Hematopoietic multipotent progenitor cell treated with erythropoietin and hydrocortisone succinate and interleukin-3 and kit ligand, for 6 days (in vitro differentiated cells): ENCODE measurements at places on chromosomes 6 and 20.

GRCh38 chr6:6026513-6027205, 19.9 kb upstream of the NRN1 start:
- no peak for DNase-seq

- DNase-seq, result no peak
Measured at GRCh38 chr6:89840538-89840937, 10.9 kb downstream of the CASP8AP2 start.

DNA sequence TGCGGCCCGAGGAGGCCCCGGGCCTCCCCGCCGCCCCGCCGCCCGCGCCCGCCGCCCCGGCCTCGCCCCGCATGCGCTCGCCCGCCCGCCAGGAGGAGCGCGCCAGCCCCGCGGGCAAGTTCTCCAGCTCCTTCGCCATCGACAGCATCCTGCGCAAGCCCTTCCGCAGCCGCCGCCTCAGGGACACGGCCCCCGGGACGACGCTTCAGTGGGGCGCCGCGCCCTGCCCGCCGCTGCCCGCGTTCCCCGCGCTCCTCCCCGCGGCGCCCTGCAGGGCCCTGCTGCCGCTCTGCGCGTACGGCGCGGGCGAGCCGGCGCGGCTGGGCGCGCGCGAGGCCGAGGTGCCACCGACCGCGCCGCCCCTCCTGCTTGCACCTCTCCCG, 1.5 kb downstream of the FOXQ1 start:
- no peak for DNase-seq

DNA sequence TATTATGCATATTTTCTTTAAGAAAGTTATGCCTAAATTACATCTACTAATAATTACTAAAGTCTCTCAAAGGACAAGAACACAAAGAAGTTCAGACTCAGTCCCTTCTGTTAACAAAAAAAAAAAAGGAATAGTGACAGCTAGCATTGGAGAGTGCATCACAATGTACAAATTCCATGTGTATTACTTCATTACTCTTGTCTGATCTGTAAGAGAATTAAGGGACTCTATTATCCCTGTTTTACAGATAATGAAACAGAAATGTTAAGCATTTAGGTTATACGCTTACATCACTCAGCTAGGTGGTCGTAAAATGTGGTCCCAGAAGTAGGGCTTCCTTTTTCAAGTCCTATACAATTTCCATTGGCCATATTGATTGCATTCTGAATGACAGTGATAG, 17.2 kb upstream of the VNN1 start:
- DNase-seq, result no peak

GRCh38 chr6:94680669-94681212, 896.6 kb upstream of the MANEA start:
- no peak for DNase-seq

- DNase-seq, result no peak
Measured at GRCh38 chr6:20569000-20569610, 34.8 kb downstream of the CDKAL1 start.

- peak; percentile 62 for DNase-seq
Measured at GRCh38 chr6:147205690-147206600, 1.7 kb downstream of the STXBP5 start.

GRCh38 chr6:129026601-129027000, 143.7 kb downstream of the LAMA2 start:
- DNase-seq, result no peak

DNA sequence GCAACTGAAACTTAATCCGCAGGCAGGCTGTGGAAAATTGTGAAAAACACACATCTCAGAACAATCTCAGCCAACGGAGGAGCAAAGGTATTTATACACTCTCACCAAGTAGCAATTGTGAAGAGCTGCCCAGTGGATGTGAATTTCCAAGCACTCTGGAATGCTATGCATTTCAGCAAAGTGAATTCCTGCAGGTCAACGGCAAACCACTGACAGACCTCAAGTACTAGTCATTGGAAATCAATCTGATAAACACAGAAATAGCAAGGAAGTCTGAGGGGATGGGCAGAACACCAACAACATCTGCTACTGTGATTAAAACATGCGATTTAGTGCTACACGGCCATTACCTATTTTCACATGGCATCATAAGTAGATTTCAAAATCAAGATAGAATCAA, 429.1 kb downstream of the HTR1B start:
- DNase-seq, result no peak

- peak; percentile 94 for DNase-seq
Measured at GRCh38 chr20:45890985-45891983, at the start of the genes CTSA and NEURL2. Gene CTSA (plus strand): TSS chr20:45891335. CDS start chr20:45891569, 234 bp downstream. Gene NEURL2 (minus strand): TSS chr20:45891208. CDS start chr20:45890991, 217 bp downstream.

GRCh38 chr6:18317850-18318249, 53.5 kb upstream of the DEK start:
- no peak for DNase-seq
